ENCODE measurements at places on chromosomes 7 and 10. TPM values are rescaled to one million over a fixed set of nuclear protein-coding genes. Genes with fewer than 3 reads are reported as not detected.
A peak's percentile ranks its signal among the peaks of the same experiment; 100 is the strongest.

Gene SPDYE1
- total RNA-seq, result not detected

Gene PRKAR2B
- 2.5 TPM for total RNA-seq

Gene SKIDA1
- total RNA-seq, result 0.29 TPM

DNA sequence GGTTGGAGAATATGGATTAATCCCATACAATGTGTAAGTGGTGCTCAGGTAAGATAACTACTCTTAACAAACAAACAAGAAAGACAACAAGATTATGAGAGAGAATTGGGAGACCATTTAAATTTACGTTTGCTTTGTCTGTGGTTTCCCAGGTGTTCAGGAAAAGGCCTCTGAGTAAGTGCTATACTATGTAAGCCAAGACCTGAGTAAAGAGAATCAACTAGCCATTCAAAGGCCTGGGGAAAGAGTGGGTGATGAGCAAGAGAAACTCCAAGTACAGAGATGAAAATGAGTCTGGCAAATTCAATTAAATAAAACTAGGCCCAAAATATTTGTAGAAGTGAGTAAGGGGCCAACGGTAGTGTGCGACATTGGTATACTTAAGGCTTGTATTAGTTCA lies 9.9 kb downstream of the CSTF2T start:
- no peak overlapping the region for H3K4me3 ChIP-seq
- no peak overlapping the region for H3K27ac ChIP-seq
- no peaks in the 10 kb centered on the region for H3K27me3 ChIP-seq
- DNase-seq, result no peak
- no peaks in the 10 kb centered on the region for H3K36me3 ChIP-seq
- H3K4me1 ChIP-seq, result no peaks in the 10 kb centered on the region

DNA sequence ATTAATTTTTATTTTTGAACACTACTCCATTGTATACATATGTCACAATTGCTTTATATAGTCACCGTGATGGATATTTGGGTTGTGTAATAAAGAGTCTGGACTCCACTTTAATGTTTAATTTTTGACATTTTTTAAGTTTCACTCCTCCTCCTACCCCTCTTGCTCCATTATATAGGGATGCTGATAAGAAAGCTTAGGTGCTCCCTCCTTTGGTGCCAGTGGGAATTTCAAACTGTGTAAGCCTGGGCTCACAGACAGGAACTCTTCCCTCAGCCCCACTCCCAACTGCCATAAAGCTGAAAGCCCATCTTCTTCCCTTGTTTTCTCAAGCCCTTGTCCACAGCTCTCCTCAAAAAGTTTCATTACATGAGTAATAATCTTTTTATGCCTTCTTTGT lies 47.6 kb downstream of the TWIST1 start:
- peak; percentile 3 for DNase-seq
- H3K4me1 ChIP-seq, result no peaks in the 10 kb centered on the region
- no peaks in the 10 kb centered on the region for H3K36me3 ChIP-seq
- no peak overlapping the region for H3K27ac ChIP-seq

- H3K4me1 ChIP-seq, result no peaks in the 10 kb centered on the region
- H3K36me3 ChIP-seq, result no peaks in the 10 kb centered on the region
- DNase-seq, result no peak
Observed at GRCh38 chr10:120969219-120969645, 118.1 kb downstream of the WDR11 start.

- H3K4me3 ChIP-seq, result peak within 1 kb of the TSS; percentile 58
- peaks cover 22% of the 10 kb centered on the region for H3K27me3 ChIP-seq
Observed at GRCh38 chr7:98869597-98870120, at the start of gene TMEM130. Gene TMEM130 (minus strand): TSS chr7:98870014. CDS start chr7:98869861, 153 bp downstream.

GRCh38 chr7:45451342-45452035 lies 122.7 kb upstream of the ADCY1 start:
- H3K27ac ChIP-seq, result no peak overlapping the region
- no peaks in the 10 kb centered on the region for H3K27me3 ChIP-seq
- no peak overlapping the region for H3K4me3 ChIP-seq
- no peaks in the 10 kb centered on the region for H3K4me1 ChIP-seq
- H3K36me3 ChIP-seq, result no peaks in the 10 kb centered on the region

DNA sequence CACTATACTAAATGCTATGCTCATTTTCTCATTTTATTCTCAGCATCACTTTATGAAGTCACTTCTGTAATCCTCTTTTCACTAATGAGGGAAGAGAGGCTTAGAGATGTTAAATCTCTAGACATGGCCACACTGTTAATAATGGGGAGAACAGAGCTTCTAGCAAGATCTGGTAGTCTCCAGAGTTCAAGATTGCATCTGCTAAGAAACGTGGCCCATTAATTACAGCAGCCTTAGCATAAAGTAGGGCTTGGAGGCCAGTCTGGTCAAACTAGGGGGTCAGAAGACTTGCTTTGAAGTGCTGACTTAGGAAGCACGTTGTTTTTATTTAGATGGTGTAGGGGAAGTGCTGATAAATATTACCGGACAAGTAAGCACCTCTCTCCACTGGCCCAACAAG lies 29.3 kb downstream of the ARL4A start:
- H3K4me1 ChIP-seq, result peaks cover 34% of the 10 kb centered on the region
- no peak overlapping the region for H3K27ac ChIP-seq
- no peak overlapping the region for H3K4me3 ChIP-seq
- no peaks in the 10 kb centered on the region for H3K27me3 ChIP-seq

DNA sequence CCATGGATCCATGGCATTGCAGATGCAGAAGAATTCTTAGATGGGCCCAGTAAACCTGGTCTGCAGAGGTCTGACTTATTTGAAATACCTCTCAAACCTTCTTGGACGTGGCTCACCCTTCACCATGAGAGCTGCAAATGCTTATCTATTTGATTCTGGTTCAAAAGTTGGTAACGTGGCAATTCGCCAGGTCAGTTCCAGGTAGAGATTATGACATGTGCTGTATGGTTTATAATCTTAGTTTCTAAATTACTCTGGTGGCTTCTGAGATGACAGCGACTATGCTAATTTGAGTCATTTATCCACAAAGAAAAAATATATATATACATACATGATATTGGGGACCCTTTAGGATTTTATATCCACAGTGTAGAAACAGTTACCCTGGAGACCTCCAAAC lies 68.8 kb downstream of the NRP1 start:
- peak overlapping the region; percentile 99 for H3K27ac ChIP-seq
- no peak overlapping the region for H3K4me3 ChIP-seq
- H3K4me1 ChIP-seq, result peaks cover 34% of the 10 kb centered on the region
- H3K27me3 ChIP-seq, result no peaks in the 10 kb centered on the region

DNA sequence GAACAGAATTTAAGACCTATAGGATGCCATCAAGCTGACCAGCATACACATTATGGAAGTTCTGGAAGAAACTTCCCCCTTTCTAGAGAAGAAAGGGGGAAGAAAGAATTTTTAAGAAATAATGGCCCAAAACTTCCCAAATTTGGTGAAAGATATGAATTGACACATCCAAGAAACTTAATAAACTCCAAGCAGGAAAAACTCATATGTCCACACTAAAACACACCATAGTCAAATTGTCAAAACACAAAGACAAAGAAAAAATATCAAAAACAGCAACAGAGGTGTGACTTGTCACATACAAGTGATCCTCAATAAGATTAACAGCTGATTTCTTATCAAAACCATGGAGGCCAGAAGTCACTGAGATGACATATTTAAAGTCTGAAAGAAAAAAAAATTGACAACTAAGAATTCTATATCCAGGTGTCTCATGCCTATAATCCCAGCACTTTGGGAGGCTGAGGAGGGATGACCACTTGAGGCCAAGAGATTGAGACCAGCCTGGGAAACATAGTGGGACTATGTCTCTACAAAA lies 52.4 kb downstream of the CFAP70 start:
- H3K4me1 ChIP-seq, result no peaks in the 10 kb centered on the region
- no peak for DNase-seq
- no peaks in the 10 kb centered on the region for H3K36me3 ChIP-seq
- H3K4me3 ChIP-seq, result no peak overlapping the region

GRCh38 chr7:112160130-112160770 lies 45.9 kb downstream of the DOCK4 start:
- H3K4me1 ChIP-seq, result peaks cover 32% of the 10 kb centered on the region
- no peak overlapping the region for H3K27ac ChIP-seq
- no peaks in the 10 kb centered on the region for H3K36me3 ChIP-seq
- no peak for DNase-seq
- no peaks in the 10 kb centered on the region for H3K27me3 ChIP-seq

DNA sequence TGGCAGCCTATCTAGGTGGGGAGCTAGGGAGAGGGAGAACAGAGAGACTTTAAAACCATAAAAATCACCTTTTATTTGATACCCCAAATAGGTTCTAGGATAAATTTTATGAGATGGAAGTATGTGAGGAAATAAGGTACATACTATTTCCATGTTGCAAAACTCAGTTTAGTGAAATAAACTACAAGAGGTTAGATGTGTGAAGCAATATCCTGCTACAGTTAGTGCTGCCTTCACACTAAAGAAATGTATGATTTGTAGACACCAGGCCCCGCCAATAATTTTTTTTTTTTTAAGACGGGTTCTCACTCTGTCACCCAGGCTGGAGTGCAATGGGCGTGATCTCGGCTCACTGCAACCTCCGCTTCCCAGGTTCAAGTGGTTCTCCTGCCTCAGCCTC lies 34.4 kb upstream of the RSBN1L start:
- no peaks in the 10 kb centered on the region for H3K4me1 ChIP-seq
- no peak for DNase-seq
- H3K27me3 ChIP-seq, result no peaks in the 10 kb centered on the region
- peaks cover 12% of the 10 kb centered on the region for H3K36me3 ChIP-seq

DNA sequence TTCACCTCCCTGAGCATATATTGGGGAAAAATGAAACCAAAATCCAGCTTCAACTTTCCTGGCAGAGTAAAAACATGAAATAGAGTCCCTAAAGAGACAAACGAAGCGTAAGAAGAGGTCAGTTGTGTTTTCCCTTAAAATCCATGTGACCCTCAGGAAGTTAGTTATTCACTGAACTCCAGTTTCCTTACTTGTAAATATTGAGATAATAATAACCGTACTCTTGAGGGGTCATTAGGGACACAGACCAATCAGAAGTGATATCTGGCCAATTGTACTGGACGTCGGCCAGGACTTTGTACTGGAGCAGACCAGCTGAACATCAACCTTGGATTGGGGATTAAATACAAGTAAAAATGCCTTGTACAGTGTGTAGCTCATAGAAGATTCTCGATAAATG lies 167.0 kb downstream of the GATA3 start:
- H3K36me3 ChIP-seq, result no peaks in the 10 kb centered on the region
- H3K27me3 ChIP-seq, result no peaks in the 10 kb centered on the region
- no peak for DNase-seq
- H3K27ac ChIP-seq, result no peak overlapping the region

GRCh38 chr7:132140341-132140740 lies 435.9 kb downstream of the PLXNA4 start:
- no peak for DNase-seq
- no peaks in the 10 kb centered on the region for H3K27me3 ChIP-seq
- H3K27ac ChIP-seq, result no peak overlapping the region

DNA sequence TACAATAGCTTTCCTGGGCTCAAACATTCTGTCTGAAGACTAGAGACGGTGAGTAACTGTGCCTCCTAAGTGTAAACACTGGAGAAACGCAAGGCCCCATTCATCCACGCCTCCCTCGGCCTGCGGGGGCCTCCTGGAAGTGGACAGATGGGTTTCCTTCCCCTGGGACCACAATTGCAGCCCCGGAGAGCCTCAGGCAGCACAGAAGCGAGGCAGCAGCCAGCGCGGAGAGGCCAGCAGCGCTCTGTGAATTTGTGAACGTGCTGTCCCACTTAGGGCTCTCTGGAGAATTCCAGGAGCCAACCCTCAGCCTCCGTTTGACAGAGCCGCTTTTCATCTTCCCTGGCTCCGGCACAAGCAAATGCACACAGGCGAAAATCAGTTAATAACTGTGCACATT lies 23.2 kb upstream of the CALN1 start:
- H3K4me1 ChIP-seq, result no peaks in the 10 kb centered on the region
- H3K27me3 ChIP-seq, result no peaks in the 10 kb centered on the region
- H3K36me3 ChIP-seq, result no peaks in the 10 kb centered on the region
- no peak overlapping the region for H3K4me3 ChIP-seq
- H3K27ac ChIP-seq, result no peak overlapping the region

DNA sequence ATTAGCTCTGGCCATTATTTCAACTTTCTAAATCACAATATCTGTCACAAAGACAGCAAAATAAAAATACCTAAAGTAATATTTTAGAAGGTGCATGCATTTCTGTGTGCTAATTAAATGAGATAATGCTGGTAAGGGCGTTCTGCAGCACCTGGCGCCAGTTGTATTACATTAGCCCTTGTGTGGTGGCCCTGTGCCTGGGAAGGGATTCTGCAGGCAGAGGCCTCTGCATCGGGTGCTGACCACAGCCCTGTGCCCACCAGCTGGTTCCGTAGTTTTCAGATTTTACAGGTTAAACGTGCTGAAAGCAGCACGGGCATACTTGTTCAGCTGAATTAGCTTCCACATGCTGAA lies 157.7 kb upstream of the PRKCQ start:
- H3K27ac ChIP-seq, result no peak overlapping the region
- DNase-seq, result no peak
- H3K27me3 ChIP-seq, result peaks cover 3% of the 10 kb centered on the region

GRCh38 chr7:156608173-156608478 lies 32.4 kb upstream of the RNF32 start:
- H3K4me1 ChIP-seq, result no peaks in the 10 kb centered on the region
- DNase-seq, result no peak
- no peak overlapping the region for H3K27ac ChIP-seq
- no peaks in the 10 kb centered on the region for H3K36me3 ChIP-seq
- peak overlapping the region; percentile 67 for H3K4me3 ChIP-seq

DNA sequence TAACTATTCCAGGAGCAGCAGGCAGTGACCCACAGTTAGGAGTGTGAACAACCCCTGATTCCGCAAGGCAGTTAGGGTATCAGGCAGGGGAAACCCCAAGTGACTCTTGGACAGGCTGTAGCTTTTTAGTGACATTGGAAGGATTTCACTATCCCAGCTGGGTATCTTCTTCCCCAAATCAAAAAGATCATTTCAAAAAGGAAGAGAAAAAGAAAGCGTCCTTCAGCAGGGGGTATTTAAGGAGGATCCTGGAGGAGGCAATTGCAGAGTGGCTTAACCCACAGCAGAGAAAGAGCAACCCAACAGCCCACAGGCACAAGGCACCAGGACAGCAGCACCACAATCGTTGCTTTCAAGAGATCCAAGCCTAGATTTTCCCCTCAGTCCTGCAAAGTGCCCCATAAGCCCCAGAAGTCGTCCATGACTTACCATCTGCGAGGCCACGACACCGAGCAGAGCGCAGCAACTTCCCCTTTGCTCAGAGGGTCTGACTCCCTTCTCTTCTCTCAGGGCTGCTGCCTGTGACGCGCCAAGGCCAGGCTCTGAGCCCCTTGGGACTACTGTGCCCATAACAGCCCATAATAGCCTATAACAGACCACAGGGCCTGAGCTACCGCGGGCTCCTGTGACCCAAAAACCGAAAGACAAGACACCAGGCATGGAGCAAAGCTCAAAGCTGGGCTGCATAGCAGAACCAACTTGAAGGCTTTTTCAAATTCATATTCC lies 19.8 kb downstream of the PIK3AP1 start:
- no peaks in the 10 kb centered on the region for H3K4me1 ChIP-seq
- H3K27ac ChIP-seq, result no peak overlapping the region
- H3K27me3 ChIP-seq, result no peaks in the 10 kb centered on the region
- no peak for DNase-seq
- H3K36me3 ChIP-seq, result no peaks in the 10 kb centered on the region
